Urinary bladder (tissue), 4 donors: ENCODE measurements at places on chromosomes 3 and 15. TPM values are rescaled to one million over a fixed set of nuclear protein-coding genes. Genes with fewer than 3 reads are reported as not detected.

EFHB gene
- 1.4 TPM for polyA plus RNA-seq

OCA2 gene
- polyA plus RNA-seq = 0.30 TPM

SLC22A14 gene
- polyA plus RNA-seq = 0.09 TPM

SLC12A1 gene
- 0.06 TPM for polyA plus RNA-seq

DUOXA2 gene
- polyA plus RNA-seq = 0.52 TPM
